ENCODE measurements at places on chromosomes 1 and 21.

- ATAC-seq: no peak
Measured at GRCh38 chr1:55355549-55355948, 140.4 kb upstream of the USP24 start.

DNA sequence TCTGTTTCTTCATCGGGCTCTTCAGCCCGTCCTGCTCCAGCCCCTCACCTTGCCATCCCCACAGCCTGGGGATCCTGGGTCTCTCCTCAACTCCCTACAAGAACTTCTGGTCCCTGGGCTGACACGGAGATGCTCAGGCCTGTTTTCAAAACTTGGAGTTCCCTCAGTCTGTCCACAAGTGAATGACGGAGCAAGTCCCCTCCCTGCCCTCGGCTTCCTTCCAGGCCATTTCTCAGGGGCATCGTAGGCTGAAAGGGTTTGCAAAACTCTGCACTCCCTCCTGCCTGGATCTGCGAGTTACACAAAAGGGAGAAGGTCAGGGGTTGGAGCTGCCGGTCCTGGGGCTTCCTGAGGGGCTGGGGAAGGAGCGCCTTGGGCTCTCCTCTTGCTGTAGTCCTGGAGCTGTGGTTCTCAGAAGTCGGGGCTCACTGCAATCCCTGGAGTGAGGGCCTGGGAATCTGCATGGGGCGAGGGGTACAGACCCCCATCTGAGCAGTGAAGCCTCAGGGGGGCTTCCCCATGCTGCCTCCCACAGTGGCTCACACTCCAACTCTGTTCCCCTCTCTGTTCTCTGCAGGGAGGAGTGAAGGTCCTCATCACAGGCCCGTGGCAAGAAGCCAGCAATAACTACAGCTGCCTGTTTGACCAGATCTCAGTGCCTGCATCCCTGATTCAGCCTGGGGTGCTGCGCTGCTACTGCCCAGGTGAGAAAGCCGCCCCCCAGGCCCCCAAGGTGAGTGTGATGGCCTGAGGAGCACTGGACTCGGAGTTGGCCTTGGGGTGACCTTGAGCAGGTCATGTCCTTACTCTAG, 100.6 kb upstream of the VAMP3 start:
- ATAC-seq: no peak

- ATAC-seq: no peak
Measured at GRCh38 chr1:228978484-228979324, 243.4 kb downstream of the RHOU start.

- ATAC-seq: no peak
Measured at GRCh38 chr21:33112151-33112550, 42.2 kb downstream of the OLIG1 start.

- no peak for ATAC-seq
Measured at GRCh38 chr1:116851846-116852245, 57.9 kb upstream of the PTGFRN start.

DNA sequence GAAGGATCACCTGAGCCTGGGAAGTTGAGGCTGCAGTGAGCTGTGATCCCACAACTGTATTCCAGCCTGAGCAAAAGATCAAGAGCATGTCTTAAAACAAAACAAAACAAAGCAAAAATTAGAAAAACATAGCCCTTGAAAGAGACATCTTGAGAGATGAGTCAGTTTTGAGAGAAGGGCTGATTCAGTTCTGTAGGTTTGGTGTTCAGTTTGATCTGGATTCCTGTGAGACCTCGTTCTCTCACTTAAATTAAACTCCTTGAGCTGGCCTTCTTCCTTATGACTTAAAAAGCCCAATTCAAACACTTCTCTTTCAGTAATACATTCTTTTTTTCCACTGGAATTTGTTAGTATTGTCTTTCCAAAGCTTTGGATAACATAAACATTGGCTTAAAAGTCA, 164.2 kb downstream of the NRIP1 start:
- ATAC-seq: no peak

DNA sequence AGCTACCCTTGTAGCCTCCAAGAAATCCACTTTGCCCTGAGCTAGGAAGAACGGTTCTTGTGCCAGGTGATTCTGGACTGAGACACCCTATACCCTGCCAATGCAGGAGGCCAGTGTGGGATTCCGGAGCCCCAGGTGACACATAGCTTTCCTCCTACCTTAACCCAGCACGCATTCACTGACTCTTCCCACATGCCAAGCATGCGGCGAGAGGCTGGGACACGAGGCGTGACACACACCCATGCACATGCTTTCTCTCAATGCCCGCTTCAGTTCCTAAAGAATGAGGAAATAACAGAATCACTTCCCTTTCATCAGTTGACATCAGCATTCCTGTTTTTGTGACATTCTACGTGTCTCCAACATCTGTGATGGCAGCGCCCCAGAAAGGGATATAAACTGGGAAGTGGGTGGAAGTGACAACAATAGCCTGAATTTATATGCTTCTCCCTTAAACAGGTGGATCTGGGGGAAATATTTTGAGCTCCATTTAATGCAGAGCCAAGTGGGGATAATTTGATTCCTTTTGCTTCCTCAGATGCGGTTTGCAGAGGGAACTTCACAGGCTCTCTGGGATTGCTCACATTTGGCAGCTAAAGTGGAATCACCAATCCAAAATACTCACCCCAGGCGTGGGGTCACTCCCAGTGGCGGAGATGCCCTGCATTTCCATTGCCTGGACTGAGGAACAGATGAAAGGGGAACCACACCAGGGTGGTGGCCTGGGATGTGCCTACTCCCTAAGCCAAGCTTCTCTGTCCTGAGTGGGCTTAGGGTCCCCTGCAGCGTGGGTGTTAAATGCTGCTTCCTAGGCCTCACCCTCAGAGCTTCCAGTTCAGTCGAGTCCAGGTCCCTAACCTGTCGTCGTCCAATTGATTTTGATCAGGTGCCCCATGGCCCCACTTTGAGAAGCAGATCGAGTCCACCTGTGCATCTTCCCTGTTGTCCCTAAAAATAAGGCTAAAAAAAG, 445.1 kb downstream of the SIPA1L2 start:
- peak; percentile 34 for ATAC-seq

- ATAC-seq: peak; percentile 41
Measured at GRCh38 chr21:42981862-42982261, 7.5 kb downstream of the PKNOX1 start.

GRCh38 chr1:40257313-40257687, 736 bp upstream of the ZMPSTE24 start:
- ATAC-seq: no peak

DNA sequence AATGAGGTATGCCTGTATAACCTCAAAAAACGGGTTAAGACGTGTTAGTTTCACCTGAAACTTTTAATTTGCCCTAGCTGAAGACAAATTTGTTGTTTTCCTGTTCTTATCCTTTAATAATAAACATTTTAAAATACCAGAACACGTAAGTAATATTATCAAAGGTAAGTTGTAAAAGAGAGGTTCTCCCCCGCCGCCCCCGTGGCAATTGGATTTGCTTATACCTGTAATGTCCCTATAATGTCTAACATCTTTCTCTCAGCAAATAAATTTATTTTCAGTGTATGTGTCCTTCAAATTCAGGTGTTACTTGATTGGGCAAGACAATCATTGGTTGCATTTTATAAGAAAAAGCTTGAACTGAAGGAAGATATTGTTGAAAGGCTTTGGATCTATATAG, 5.9 kb downstream of the URB2 start:
- ATAC-seq: no peak

GRCh38 chr1:29237129-29237821, 953 bp downstream of the PTPRU start:
- ATAC-seq: peak; percentile 19

DNA sequence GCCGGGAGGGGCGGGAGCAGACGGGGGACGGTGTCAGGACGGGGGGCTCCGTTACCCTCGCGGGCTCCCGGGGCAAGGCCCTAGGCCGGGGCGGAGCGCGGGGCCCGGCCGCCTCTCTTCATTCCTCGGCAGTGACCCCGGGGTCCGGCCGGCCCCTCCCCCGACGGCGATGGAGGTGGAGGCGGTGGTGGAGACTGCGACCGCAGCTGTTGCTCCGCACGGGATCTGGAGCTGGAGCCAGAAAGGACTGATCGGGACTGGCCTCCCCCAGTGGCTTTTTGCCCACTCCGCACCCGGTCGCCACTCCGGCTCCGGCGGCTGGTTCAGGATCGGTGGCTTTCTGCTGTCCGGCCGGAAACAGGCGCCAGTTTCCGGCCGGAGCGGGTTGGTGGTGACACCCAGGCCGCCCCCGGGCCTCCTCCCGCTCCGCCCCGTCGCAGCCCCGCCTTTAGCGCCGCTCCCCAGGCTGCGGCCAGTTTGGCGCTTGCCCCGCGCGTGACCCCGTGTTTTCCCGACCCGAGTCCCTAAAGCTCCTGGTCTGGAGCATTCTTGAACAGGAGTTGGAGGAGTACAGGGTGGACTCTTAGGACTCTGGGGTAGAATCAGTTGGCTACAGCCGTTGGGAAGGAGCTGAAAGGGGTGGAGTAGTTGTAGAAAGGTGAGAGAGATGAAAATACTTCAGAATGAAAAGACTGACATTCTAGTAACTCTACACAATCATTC, at the start of gene OTUD7B:
Gene OTUD7B (minus strand): TSS at position 334 of the 723 bp plus-strand sequence. CDS start 33,216 bp downstream, outside the sequence.
- peak; percentile 96 for ATAC-seq

All from esophagus mucosa (tissue), 1 donor.